Activated CD8-positive, alpha-beta T cell treated with anti-CD3 and anti-CD28 coated beads for 36 hours (primary cell): ENCODE measurements at places on chromosomes 13 and 19. TPM values are rescaled to one million over a fixed set of nuclear protein-coding genes. Genes with fewer than 3 reads are reported as not detected.

ZNF285 gene
- total RNA-seq: 1.7 TPM

KLK12 gene
- not detected for total RNA-seq

NLRP9 gene
- not detected for total RNA-seq

CEACAM7 gene
- not detected for total RNA-seq

ZNF709 gene
- total RNA-seq: 1.6 TPM

DNA sequence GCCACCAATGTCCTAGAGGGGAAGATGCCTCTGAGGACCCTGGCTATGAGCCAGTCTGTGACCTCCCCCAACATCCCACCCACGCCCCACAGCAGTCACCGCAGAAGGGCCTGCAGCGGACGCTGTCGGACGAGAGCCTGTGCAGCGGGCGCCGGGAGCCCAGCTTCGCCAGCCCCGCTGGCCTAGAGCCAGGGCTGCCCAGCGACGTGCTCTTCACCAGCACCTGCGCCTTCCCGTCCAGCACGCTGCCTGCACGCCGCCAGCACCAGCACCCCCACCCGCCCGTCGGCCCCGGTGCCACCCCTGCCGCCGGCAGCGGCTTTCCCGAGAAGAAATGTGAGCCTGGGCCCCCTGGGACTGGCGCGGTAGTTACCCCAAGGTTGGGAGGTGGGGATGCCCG, 30.6 kb downstream of the DPF1 start:
- no peak overlapping the region for H3K4me3 ChIP-seq
- H3K27ac ChIP-seq: no peak overlapping the region
- peaks cover 2% of the 10 kb centered on the region for H3K36me3 ChIP-seq
- H3K27me3 ChIP-seq: no peaks in the 10 kb centered on the region

GRCh38 chr13:46489586-46490023, 63.4 kb upstream of the LRCH1 start:
- H3K27ac ChIP-seq: no peak overlapping the region
- no peak for DNase-seq
- H3K27me3 ChIP-seq: peaks cover 1% of the 10 kb centered on the region
- H3K4me1 ChIP-seq: no peaks in the 10 kb centered on the region

DNA sequence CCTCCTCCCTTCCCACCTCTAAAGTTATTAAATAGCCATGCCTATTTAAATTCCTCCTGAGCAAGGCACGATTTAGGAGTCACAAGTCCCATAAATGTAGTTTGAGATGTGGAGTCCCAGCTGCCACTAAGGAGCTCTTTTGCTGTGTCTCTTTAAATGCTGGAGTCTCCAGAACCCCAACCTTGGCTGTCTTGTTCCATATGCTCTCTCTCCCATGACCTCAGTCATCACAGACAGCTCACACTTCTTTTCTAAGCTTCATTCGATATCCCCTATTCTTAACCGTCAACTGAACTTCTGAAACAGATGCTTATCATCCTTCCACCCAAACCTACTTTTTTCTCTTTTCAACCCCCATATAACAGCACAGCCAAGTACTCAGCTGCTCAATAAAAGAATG, 197.1 kb downstream of the VWA8 start:
- no peaks in the 10 kb centered on the region for H3K27me3 ChIP-seq
- peaks cover 19% of the 10 kb centered on the region for H3K36me3 ChIP-seq
- H3K4me3 ChIP-seq: no peak overlapping the region
- no peak overlapping the region for H3K27ac ChIP-seq

GRCh38 chr13:111484141-111484925, 163.9 kb downstream of the TEX29 start:
- no peak for DNase-seq
- no peak overlapping the region for H3K4me3 ChIP-seq
- H3K27me3 ChIP-seq: peaks cover 2% of the 10 kb centered on the region
- no peaks in the 10 kb centered on the region for H3K4me1 ChIP-seq
- no peak overlapping the region for H3K27ac ChIP-seq
- H3K36me3 ChIP-seq: no peaks in the 10 kb centered on the region
